ENCODE measurements at places on chromosomes 3 and 15. TPM values are rescaled to one million over a fixed set of nuclear protein-coding genes. Genes with fewer than 3 reads are reported as not detected.

- DNase-seq, result no peak
- no peaks in the 10 kb centered on the region for H3K4me1 ChIP-seq
- no peaks in the 10 kb centered on the region for H3K27me3 ChIP-seq
- H3K36me3 ChIP-seq, result no peaks in the 10 kb centered on the region
- H3K4me3 ChIP-seq, result no peak overlapping the region
- no peak overlapping the region for H3K27ac ChIP-seq
Measured at GRCh38 chr3:14769544-14770325, 49.0 kb upstream of the FGD5 start.

Gene NRG4
- total RNA-seq, result 0.18 TPM

Gene TMEM108
- 5.9 TPM for total RNA-seq

GRCh38 chr3:96334779-96335178 is 479.6 kb upstream of the EPHA6 start:
- no peaks in the 10 kb centered on the region for H3K36me3 ChIP-seq
- no peak overlapping the region for H3K4me3 ChIP-seq
- DNase-seq, result no peak
- no peaks in the 10 kb centered on the region for H3K27me3 ChIP-seq

Gene ZNF774
- 3.3 TPM for total RNA-seq

Gene DUOXA1
- 0.36 TPM for total RNA-seq

Gene ZDHHC3
- total RNA-seq, result 66.6 TPM

GRCh38 chr15:33915571-33916407 is 52.5 kb upstream of the CHRM5 start:
- no peaks in the 10 kb centered on the region for H3K36me3 ChIP-seq
- no peak for DNase-seq
- H3K27ac ChIP-seq, result no peak overlapping the region

DNA sequence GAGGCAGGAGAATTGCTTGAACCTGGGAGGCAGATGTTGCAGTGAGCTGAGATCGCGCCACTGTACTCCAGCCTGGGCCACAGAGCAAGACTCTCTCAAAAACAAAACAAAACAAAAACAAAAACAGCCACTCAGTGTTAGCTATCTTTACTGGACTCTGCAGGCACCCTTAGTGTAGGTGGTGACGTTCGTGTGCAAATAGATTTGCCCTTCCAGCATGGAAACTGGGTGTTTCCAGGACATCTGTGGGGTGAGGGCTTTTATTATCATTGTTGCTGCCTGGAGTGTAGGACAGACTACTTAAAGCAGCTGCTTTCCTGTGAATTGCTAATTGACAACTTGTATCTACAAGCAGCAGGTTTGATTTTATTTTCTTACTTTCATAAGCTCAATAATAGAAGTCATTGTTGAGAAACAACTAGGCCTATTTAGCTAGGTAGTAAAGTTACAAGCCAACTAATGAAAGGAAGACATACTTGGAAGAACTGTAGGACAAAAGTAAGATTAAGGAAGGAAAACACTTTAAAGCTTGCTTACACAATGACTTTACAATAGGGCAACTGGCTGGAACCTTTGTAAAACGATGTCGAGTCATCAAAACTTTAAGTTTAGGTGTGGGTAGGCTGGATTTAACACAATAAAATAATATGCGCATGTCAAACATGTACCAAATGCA is 25.4 kb upstream of the SPPL2A start:
- H3K27ac ChIP-seq, result no peak overlapping the region
- no peaks in the 10 kb centered on the region for H3K4me1 ChIP-seq
- no peaks in the 10 kb centered on the region for H3K36me3 ChIP-seq
- no peak overlapping the region for H3K4me3 ChIP-seq
- H3K27me3 ChIP-seq, result no peaks in the 10 kb centered on the region

All from astrocyte (in vitro differentiated cells and primary cell).